Prostate gland (tissue), 2 donors: ENCODE measurements at places on chromosomes 13 and 19. TPM values are rescaled to one million over a fixed set of nuclear protein-coding genes. Genes with fewer than 3 reads are reported as not detected.
A peak's percentile ranks its signal among the peaks of the same experiment; 100 is the strongest.

DENND1C gene
- 0.91 TPM for total RNA-seq

CASP14 gene
- total RNA-seq: 0.51 TPM

ITGBL1 gene
- 0.09 TPM for total RNA-seq

PKN1 gene
- 255 TPM for total RNA-seq

PLA2G4C gene
- 27.3 TPM for total RNA-seq

SYCN gene
- 165 TPM for total RNA-seq

ZNF154 gene
- 2.7 TPM for total RNA-seq

SLC25A41 gene
- 0.57 TPM for total RNA-seq

USHBP1 gene
- total RNA-seq: 3.5 TPM

ZNF772 gene
- 15.2 TPM for total RNA-seq

DNA sequence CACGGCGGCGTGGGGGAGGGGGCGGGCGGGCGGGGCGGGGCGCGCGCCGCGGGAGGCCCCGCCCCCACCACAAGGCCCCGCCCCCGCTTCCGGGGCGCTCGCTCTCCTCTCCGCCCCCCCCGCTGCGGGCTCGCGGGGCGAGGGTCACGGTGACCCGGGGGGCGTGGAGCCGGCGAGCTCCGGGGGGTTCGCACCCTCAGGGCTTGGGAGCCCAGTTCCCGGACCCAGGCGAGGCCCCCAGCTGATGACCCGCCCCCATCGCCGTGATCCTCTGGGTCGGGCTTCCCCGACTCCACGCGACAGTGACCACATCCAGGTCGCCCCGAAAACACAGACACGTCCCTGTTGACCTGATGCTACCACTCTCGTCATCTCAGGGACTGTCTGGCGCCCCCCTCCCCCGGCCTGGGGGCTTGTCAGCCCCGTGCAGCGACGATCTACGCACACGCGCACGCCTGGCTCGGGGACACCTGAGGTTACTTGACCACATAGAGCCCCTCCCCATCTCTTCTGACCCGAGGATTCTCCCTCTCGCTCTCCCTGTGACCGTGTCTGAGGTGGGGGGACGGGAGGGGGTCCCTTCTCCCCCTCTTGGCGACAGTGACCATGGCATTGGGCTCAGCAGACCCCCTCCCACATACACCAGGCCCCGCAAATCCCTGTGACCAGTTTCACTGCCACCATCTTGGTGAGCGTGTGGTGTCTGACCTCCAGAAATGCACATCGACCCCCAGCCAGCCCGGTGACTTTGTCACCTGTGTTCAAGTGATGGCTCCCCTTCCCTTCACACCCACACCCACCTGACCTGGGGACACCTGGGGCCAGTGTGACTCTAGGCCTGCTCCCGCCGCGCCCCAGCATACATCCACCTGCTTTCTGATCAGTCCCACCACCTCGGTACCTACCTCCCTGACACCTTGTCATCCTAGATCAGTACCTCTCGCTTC lies 670 bp downstream of the MAP2K7 start:
- H3K27me3 ChIP-seq: no peaks in the 10 kb centered on the region
- H3K36me3 ChIP-seq: no peaks in the 10 kb centered on the region
- DNase-seq: no peak
- H3K4me3 ChIP-seq: peak overlapping the region; percentile 90

- no peaks in the 10 kb centered on the region for H3K4me1 ChIP-seq
- no peak overlapping the region for H3K4me3 ChIP-seq
- DNase-seq: no peak
- H3K27me3 ChIP-seq: no peaks in the 10 kb centered on the region
- no peak overlapping the region for H3K27ac ChIP-seq
Measured at GRCh38 chr19:29537181-29537580, 11.4 kb downstream of the VSTM2B start.

GRCh38 chr19:29378543-29379080 lies 147.2 kb upstream of the VSTM2B start:
- no peak overlapping the region for H3K4me3 ChIP-seq
- H3K27me3 ChIP-seq: no peaks in the 10 kb centered on the region
- no peaks in the 10 kb centered on the region for H3K4me1 ChIP-seq
- no peak for DNase-seq

- H3K4me1 ChIP-seq: no peaks in the 10 kb centered on the region
- H3K36me3 ChIP-seq: no peaks in the 10 kb centered on the region
- DNase-seq: peak; percentile 76
- H3K4me3 ChIP-seq: peak overlapping the region; percentile 82
- H3K27ac ChIP-seq: peak overlapping the region; percentile 94
Measured at GRCh38 chr19:18519962-18520847, 1.7 kb downstream of the ELL start.

DNA sequence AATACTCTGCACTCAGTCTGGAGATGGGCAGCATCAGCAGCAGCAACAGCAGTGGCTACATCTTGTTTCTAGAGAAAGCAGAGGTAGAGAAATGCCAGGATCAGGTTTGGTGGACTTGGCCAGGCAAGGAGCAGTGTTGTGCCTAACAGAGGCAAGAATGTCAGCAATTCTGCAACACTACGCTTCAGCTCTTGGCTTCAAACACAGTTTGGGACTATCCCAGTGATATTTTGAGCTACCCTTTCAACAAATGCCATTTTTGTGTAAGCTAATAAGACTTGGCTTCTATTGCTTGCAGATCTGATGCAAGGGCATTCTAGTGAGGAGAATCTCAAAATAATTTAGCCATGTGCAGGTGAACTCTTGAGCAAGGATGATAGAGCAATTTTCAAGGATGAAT lies 271.3 kb downstream of the PCDH20 start:
- no peak for DNase-seq
- no peaks in the 10 kb centered on the region for H3K27me3 ChIP-seq
- no peak overlapping the region for H3K4me3 ChIP-seq
- H3K36me3 ChIP-seq: no peaks in the 10 kb centered on the region

DNA sequence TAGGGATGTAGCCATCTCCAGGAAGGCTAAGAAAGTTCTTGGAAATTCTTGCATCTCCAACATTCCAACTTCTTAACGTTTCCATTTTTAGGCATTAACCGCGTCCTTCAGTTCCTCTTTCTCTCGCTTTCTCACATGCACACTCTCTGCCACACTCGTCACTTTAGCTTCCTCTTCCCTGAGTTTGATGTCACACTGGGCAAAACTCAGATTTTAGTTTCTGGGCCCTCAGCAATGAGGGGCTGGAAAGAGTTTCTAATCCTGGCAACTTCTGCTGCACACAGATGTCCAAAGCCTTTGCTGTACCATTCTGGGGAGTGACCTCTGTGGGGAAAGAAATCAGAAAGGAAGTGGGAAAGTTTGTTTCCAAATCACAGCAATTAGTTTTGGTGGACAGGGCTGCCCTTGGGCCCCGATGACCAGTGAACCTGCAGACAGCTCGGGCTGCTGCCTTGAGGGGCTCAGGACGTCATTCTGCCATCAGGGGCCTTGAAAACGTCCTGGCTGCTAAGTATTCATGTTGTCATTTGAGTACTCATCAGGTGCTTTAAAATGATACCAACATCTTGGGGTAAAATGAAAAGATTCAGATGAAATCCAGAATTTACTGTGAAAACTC lies 89.3 kb downstream of the KL start:
- no peaks in the 10 kb centered on the region for H3K36me3 ChIP-seq
- H3K27me3 ChIP-seq: no peaks in the 10 kb centered on the region

DNA sequence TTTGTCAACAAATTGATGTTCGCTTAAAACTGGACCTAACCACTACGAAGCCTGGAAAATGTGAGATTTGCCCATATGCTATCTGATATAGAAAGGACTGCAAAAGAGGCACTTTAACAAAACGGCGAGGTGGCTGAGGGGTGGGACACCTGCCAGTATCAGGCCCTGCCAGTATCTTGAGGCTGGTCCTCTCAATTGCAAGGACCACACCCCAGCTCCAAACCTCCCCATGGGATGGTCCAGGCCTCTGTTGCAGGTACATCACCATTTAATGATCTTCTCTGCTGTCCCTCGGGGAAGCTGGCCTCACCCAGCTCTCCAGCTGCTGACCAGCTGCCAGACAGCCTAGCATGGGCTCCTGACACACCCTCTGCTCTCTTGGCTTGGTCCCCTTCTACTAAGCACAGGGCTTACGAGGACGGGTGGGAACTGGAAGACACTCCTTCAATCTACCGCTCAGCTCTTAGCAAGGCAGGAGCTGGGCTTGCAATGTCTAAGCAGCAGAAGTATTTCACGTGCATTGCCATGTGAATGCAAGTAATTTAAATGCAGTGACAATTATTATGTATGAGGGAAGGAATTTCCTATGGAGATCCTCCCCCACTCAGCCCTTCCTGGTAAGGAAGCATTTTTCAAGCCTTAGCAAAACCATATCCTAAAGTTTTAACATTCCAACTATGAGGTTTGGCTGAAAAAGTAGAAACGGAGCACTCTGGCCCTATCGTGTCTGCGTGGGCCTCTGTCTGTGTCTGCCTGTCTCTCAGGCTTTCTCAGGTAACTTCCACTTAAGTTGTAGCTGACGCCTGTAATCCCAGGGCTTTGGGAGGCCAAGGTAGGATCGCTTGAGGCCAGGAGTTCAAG lies 63.9 kb downstream of the LATS2 start:
- no peaks in the 10 kb centered on the region for H3K27me3 ChIP-seq
- H3K36me3 ChIP-seq: no peaks in the 10 kb centered on the region
- no peaks in the 10 kb centered on the region for H3K4me1 ChIP-seq
- DNase-seq: no peak
- H3K27ac ChIP-seq: no peak overlapping the region
- no peak overlapping the region for H3K4me3 ChIP-seq

GRCh38 chr13:71758828-71759227 lies 108.2 kb downstream of the DACH1 start:
- no peak overlapping the region for H3K27ac ChIP-seq
- no peak for DNase-seq
- no peaks in the 10 kb centered on the region for H3K36me3 ChIP-seq
- no peaks in the 10 kb centered on the region for H3K27me3 ChIP-seq
- no peaks in the 10 kb centered on the region for H3K4me1 ChIP-seq

GRCh38 chr19:13718733-13719132 lies 45.6 kb upstream of the MRI1 start:
- H3K27ac ChIP-seq: no peak overlapping the region
- no peaks in the 10 kb centered on the region for H3K27me3 ChIP-seq
- H3K36me3 ChIP-seq: no peaks in the 10 kb centered on the region
- no peak for DNase-seq

GRCh38 chr13:43760257-43760656 lies 26.5 kb downstream of the ENOX1 start:
- no peak for DNase-seq
- H3K36me3 ChIP-seq: no peaks in the 10 kb centered on the region
- peaks cover 6% of the 10 kb centered on the region for H3K4me1 ChIP-seq
- no peak overlapping the region for H3K27ac ChIP-seq

- no peaks in the 10 kb centered on the region for H3K4me1 ChIP-seq
- H3K27me3 ChIP-seq: no peaks in the 10 kb centered on the region
- no peak for DNase-seq
Measured at GRCh38 chr19:10991521-10992081, 30.8 kb downstream of the SMARCA4 start.

GRCh38 chr19:7632340-7633203 lies 947 bp downstream of the PCP2 start:
- no peak for DNase-seq
- H3K27me3 ChIP-seq: no peaks in the 10 kb centered on the region
- no peak overlapping the region for H3K27ac ChIP-seq

DNA sequence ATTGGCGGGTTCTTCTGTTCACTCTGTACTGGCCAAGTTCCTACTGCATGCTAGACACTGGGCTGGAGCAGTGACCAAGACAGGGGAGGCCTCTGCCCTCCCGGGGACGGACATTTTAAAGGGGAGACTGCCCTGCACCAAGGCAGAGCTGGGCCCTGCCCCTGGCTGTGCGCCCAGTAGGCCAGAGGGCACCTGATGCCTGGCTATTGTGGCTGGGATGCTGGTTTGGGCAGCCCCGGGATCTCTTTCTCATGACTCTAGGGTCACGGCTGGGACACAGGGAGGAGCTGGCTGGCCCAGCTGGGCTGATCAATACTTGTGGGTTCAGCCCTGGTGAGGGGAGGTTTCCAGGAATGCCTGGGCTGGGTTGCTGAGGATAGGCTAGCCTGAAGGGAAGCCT lies 17.7 kb downstream of the LIPE start:
- no peak for DNase-seq
- no peak overlapping the region for H3K27ac ChIP-seq
- H3K4me3 ChIP-seq: no peak overlapping the region
- no peaks in the 10 kb centered on the region for H3K27me3 ChIP-seq

- H3K27ac ChIP-seq: no peak overlapping the region
- H3K27me3 ChIP-seq: no peaks in the 10 kb centered on the region
- no peak for DNase-seq
Measured at GRCh38 chr19:38723606-38723965, 20.7 kb downstream of the CAPN12 start.

DNA sequence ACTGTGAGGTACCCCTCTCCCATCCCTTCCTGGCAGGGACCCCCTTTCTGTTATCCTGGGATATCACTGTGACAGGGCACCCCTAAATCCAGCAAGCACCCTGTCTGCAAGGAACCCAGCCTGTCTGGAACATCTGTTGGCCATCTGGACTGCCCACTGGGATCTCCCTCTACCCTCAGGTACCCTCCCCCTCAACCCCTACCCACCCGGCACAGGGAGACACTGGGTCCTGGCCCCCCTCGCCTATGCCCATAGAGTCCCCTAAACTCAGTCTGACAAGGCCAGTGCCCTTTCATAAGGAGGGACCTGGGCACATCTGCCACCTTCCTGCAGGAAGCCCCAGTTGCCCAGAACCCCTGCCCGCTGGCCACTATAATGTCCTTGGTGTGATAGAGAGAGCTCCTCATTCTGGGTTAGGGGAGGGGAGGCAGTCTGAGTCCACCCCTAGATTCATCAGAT lies 2.8 kb upstream of the SLC27A5 start:
- H3K27ac ChIP-seq: peak overlapping the region; percentile 78
- no peaks in the 10 kb centered on the region for H3K27me3 ChIP-seq
- H3K36me3 ChIP-seq: no peaks in the 10 kb centered on the region
- DNase-seq: no peak

- DNase-seq: no peak
- no peak overlapping the region for H3K4me3 ChIP-seq
- no peaks in the 10 kb centered on the region for H3K27me3 ChIP-seq
- no peaks in the 10 kb centered on the region for H3K4me1 ChIP-seq
- no peaks in the 10 kb centered on the region for H3K36me3 ChIP-seq
- no peak overlapping the region for H3K27ac ChIP-seq
Measured at GRCh38 chr19:31613683-31614219, 264.5 kb upstream of the TSHZ3 start.
